ENCODE measurements at places on chromosomes 13 and 19.

- DNase-seq = peak; percentile 82
Measured at GRCh38 chr19:55640577-55641425, at the start of gene ZNF580. ZNF580 (plus strand) TSS chr19:55641002; CDS start chr19:55642509, 1,507 bp downstream.

DNA sequence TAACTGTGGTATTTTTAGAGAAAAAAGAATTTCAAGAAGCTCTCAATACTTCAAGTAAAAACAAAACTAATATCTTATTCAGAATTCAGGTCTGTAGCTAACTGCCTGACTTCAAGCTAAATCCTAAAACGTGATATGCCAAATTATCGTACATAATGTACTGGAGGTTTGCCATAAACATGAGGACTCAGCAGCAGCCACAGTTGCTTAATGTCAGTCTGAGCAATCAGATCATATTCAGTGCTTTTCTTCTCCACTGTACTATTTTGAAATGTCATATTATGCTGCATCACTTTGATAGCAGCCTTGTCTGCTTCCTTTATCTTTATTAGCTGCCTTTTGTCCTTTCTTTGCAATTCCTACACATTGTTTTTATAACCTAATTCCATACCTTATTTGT, 265.1 kb upstream of the EDNRB start:
- DNase-seq = no peak

- DNase-seq = no peak
Measured at GRCh38 chr19:4503132-4503824, 15.0 kb downstream of the PLIN4 start.

GRCh38 chr19:2992958-2993357, 15.6 kb downstream of the TLE6 start:
- DNase-seq = no peak

GRCh38 chr13:76826527-76826926, 59.7 kb downstream of the KCTD12 start:
- no peak for DNase-seq

- DNase-seq = no peak
Measured at GRCh38 chr13:48404952-48405351, 8.0 kb downstream of the LPAR6 start.

GRCh38 chr19:27868007-27868406, 1344.9 kb downstream of the UQCRFS1 start:
- no peak for DNase-seq

GRCh38 chr13:40515702-40516101, 150.7 kb downstream of the FOXO1 start:
- DNase-seq = no peak

DNA sequence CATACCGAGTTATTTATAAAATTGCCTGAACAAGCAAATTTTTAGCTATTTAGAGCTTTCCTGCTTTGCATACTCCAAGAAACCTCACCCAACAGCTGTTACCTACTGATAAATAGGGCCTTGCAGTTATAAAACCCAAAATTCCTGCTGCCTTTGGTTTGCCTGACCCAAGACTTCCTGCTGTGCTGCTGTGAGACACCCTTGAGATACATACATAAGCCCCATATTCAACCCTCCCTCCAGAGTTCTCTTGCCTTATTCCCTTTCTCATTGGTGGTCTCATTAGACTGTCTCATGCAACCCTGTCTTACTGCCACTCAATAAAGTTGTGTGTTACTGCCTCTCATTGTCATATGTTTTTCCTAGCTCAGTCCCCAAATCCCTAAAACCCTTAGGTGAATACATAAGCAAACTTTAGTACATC, 677.6 kb downstream of the UQCRFS1 start:
- no peak for DNase-seq

Measured in CD8-positive, alpha-beta T cell (primary cell).